ENCODE measurements at places on chromosomes 1 and 21.

GRCh38 chr21:42560517-42561179 lies 47.0 kb downstream of the SLC37A1 start:
- DNase-seq, result no peak

GRCh38 chr1:43659212-43660166 lies 9.5 kb downstream of the KDM4A start:
- no peak for DNase-seq

DNA sequence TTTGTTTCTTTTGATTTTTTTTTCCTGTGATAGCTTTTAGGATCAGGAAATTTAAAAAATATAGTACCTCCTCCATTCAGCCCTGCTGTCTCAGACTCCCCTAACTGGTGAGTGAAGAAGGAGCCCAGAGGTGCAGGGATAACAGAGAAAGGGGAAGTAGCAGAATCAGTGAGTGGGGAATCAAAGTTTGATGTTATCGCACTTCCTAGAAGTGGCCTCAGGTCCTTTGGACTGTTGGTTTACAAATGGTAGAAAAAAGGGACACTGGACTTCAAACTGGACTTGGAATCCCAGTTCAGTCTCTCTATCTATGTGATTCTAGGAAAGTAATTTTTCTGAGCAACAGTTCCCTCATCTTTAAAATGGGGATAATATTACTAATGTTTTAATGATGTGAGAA lies 99.5 kb downstream of the FGGY start:
- no peak for DNase-seq

DNA sequence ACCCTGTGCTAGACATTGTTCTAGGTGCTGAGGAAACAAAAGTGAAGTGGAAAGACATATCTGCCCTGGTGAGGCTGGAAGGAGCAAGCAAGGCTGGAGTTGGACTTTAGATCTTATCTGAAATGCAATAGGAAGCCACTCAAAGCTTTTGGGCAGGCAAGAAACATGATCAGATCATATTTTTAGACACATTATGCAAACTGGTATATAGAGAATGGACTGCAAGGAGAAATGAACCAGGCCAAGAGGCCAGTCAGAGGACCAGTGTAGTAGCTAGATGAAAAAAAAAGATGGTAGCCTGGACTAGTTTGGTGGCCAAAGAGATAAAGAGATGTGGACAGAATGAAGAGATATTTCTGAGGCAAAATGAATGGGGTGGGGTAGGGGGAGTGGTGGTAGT lies 46.3 kb downstream of the CCN1 start:
- DNase-seq, result no peak

GRCh38 chr1:28740118-28740517 lies 3.4 kb downstream of the YTHDF2 start:
- DNase-seq, result no peak

DNA sequence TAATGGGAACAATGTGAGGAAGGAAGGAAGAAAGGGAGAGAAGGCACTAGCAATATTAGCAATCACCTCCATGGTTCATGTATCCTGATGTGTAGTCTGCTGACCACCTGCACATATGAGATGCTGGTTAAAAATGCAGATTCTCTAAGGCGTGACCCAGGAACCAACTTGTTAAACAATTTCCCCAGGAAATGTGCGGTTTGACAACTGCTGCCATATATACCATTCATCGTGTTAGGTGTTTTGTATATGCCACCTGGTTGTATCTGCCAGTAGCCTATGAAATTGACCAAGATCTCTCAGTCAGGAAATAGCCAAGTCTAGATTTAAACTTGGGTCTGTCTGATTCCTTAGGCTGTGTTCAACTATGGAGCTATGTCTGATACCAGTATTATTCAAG lies 4.1 kb downstream of the SEMA4A start:
- DNase-seq, result no peak
